ENCODE measurements at places on chromosomes 7 and 10.
A peak's percentile ranks its signal among the peaks of the same experiment; 100 is the strongest.

GRCh38 chr10:62818426-62819011 is 2.4 kb upstream of the EGR2 start:
- no peak for DNase-seq

- DNase-seq, result no peak
Observed at GRCh38 chr10:12594448-12594944, 245.1 kb downstream of the CAMK1D start.

- no peak for DNase-seq
Observed at GRCh38 chr7:75639071-75639885, 99.5 kb downstream of the HIP1 start.

- no peak for DNase-seq
Observed at GRCh38 chr7:112084520-112084971, 121.7 kb downstream of the DOCK4 start.

DNA sequence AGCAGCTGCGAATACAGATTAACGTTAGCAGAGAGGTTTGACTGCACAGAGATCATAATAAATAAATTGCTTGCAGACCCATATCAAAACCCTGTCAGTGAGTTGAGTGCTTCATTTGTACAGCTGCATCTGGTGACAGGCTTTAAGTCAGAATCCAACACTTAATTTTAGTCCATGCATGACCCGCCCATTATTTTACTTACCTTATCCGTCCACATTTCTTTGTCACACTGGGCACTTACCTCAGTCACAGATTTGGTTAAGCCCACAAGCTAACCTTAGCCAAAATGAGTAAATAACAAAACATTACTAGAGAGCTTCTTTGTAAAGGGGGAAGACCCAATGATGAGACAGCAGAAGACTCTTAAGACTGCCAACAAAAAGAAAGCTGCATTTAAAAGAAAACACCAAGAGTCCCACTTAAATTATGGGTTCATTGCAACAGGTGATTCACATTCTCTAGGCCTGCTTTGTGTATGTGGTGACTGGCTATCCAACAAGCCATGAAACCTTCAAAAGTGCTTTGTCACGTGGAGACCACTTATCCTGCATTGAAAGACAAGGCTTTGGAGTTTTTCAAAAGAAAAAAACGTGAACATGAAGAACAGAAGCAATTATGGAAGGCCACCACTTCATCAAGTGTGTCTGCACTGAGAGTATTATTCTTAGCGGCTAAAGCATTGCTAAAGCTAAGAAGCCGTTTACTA is 32.2 kb downstream of the PHTF2 start:
- DNase-seq, result no peak

DNA sequence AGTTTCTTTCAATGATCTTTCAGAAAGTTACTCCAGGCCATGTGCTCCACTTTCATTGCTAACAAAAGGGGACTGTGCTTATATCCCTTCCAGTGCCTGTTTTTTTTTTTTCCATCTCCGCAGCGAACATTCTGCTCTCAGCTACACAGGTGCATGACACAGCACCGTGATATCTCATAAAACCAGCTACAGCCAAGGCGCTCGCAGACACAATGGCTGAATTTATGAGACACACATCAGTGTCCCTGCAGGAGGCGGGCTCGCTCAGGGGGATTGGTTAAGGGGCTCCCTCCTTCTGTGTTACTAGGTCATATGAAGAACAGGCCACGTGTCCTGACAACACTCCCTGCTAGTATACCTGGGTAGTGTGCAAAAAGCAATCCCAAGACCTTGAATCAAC is 245.5 kb downstream of the SKAP2 start:
- no peak for DNase-seq

- DNase-seq, result no peak
Observed at GRCh38 chr7:97842006-97842405, 30.2 kb downstream of the ASNS start.

DNA sequence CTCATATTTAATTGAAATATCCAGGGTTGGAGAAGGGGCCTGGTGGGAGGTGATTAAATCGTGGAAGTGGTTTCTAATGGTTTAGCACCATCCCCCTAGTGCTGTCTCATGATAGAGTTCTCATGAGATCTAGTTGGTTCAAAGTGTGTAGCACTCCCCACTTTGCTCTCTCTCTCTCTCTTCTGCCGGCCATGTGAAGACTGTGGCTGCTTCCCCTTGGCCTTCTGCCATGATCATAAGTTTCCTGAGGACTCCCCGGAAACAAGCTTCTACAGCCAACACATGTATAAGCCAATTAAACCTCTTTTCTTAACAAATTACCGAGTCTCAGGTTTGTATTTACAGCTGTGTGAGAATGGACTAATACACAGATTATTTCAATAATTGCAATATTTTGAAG is 305.8 kb upstream of the KCND2 start:
- no peak for DNase-seq

DNA sequence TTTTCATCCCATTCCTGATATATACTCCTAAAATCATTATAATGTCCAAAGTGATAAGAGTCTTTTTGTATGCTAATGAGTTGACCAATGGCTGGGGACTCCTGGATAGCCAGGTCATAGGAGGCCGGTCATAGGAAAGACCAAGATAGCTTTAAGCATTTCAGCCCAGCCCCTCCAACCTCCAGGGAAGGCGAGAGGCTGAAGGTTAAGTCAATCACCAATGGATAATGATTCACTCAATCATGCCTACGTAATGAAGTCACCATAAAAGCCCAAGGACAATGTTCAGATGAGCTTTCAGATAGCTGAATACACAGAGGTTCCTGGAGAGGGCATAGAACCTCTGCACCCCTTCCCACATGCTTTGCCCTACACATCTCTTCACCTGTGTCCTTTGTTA is 75.7 kb downstream of the VWDE start:
- no peak for DNase-seq

- DNase-seq, result no peak
Observed at GRCh38 chr7:110375068-110375467, 715.9 kb upstream of the LRRN3 start.

- peak; percentile 74 for DNase-seq
Observed at GRCh38 chr10:110226543-110226925, 19.1 kb downstream of the MXI1 start.

DNA sequence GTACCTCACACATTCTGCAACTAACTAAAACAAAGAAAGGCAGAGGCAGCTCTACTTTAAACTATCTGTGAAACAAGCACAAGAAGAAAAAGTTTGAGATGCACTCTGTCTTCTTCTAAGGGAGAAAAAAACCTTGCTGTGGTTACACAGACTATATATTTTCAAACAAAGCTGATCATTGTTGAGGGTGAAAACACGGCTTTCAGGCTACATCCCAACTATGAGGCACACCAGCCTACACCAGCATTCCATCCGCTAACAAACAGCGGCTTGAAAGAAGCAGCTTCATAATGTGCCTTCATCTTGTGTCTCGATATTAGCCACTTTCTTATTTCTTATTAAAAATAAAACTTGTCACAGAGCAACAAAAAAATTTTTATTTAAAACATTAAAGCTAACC is 79.1 kb downstream of the USP6NL start:
- no peak for DNase-seq

GRCh38 chr7:102302025-102302424 is 15.4 kb downstream of the SH2B2 start:
- no peak for DNase-seq

GRCh38 chr7:2805213-2805944 is 38.7 kb downstream of the GNA12 start:
- no peak for DNase-seq

GRCh38 chr7:90488220-90488619 is 18.8 kb downstream of the PTTG1IP2 start:
- no peak for DNase-seq

DNA sequence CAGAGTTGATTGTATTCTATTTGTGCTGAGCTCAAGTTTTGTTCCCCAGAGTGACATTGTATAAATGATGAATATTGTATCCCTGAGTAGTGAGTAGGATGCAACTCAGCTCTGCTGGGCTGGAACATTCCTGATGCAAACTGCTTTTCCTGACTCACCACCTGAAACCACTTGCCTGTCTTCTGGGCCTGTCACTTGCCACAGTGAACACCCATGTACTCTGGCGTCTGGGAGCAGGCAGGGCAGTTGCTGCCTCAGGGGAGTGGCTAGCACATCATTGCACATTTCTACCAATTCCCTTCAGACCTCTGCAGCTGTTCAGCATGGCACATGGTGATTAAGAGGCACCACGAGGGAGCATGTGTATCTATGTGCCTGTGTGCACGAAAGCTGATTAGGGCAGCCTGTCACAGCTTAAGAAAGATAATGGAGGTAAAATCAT is 157.3 kb downstream of the SND1 start:
- no peak for DNase-seq

GRCh38 chr10:31886885-31887284 is 41.7 kb downstream of the ARHGAP12 start:
- no peak for DNase-seq

DNA sequence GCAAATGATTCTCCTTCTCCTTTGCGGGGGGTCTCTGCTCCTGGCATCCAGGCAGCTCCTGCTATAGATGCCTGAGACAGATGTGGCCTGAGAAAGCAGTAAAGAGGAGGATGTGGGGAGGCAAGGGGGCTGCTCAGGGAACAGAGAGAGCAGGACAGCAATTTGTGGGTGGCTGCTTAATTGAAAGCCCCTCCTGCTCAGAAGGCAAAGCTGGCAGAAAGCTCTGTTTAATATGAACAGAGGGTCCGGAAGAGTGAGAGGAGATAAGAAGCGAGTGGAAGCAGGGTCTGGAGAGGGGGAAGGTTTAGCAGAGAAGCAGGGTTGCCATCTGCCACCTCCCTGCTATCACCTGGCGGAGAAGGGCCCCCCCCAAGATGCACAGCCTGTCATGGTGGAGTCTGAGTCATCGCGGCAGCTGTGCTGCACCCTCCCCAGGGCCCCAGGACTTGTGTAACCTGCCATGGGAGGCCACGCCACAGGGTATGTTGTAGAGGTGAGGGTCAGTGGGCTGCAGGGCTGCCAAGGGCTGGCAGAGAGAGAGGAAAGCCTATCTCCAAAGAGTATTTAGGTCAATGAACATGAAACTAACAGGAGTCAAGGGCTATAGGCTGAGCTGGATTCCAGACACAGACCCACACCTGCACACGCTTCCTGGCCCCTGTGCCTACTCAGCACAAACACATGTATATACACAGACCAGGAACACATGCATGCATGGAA is 1109.8 kb upstream of the AUTS2 start:
- no peak for DNase-seq

GRCh38 chr10:110664483-110665420 is 20.6 kb downstream of the RBM20 start:
- DNase-seq, result no peak

- DNase-seq, result no peak
Observed at GRCh38 chr7:37853468-37853867, 5.1 kb downstream of the NME8 start.

DNA sequence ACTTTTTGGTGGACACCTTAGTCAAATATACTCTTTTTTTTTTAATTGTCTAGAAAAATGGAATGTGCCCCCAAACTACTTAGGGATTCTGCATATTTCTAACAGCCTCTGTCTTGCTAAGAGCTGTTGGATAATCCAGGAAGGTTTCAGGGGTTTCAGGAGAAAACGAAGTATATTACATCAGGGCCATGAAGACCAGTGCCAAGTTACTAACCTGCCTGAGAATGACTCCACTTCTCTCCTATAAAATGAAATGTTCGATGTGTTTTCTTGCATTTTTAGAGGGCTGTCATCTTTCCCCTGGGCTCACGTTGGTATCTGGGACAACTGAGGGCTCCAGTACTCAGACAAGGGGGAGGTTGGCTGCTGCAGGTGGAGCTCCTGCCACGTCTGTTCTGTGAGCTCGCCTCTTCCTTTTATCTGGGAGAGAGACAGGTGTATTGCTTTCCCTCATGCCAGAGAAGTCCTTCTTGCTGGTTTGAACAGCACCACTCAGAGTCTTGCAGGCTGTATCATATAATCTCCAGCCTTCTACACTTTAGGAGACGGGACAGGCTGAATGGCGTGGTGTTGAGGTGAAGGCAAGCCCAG is 71.3 kb downstream of the CAMK1D start:
- DNase-seq, result no peak

- no peak for DNase-seq
Observed at GRCh38 chr10:80457554-80458262, 3.6 kb downstream of the TSPAN14 start.

DNA sequence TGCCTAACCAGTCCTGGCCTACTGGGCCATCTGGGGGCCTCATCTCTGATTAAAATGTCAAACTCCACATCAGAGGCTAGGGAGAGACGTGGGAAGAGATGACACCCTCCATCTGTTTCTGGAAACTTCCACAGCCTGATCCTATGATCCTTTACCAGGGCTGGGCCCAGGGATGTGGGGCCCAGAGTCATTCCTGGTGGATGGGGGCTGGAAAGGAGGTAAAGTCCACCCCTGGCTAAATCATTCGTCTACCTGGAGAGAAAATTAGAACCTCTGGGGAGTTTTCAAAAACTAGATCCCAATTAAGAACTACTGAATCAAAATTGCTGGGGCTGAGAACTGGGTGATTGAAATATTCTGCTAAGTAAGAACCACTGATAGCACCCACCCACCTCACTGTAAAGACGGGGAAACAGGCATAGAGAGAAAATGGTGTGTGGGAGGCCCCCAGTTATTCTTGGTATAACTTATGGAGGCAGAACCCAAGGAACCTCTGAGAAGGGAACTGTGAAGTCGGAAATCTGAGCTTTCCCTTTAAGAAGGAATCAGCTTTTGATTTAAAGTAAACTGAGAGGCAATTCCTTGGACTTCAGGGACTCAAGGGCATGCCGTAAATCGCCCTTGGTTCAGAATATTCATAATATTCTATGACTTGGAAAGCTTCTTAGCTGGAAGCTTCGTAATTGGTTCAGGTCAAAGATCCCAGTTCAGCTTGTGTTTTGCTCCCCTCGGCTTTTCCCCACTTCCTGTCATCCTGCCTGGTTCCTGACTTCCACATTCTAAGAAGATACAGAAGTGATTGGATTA is 53.1 kb downstream of the PRKAG2 start:
- DNase-seq, result no peak

- no peak for DNase-seq
Observed at GRCh38 chr10:91194497-91195179, 25.8 kb upstream of the PCGF5 start.

DNA sequence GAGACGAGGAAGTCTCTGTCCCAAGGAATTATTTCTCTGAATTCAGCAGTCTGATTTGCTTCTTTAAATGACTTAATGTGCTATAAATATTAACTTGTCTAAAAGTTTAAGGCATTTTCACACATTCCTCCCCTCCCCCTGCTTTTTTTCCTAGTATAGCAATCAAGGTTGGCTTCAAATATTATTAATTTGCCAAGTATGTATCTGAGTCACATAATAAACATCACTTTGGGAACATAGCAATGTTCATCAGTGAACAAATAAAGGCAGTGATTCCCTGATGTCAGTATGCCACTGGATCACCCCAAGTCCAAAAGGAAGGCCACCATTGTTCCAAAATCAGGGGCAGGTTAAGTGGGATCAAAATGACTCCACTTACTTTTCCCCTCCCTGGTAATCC is 40.5 kb downstream of the PDE6C start:
- DNase-seq, result no peak

DNA sequence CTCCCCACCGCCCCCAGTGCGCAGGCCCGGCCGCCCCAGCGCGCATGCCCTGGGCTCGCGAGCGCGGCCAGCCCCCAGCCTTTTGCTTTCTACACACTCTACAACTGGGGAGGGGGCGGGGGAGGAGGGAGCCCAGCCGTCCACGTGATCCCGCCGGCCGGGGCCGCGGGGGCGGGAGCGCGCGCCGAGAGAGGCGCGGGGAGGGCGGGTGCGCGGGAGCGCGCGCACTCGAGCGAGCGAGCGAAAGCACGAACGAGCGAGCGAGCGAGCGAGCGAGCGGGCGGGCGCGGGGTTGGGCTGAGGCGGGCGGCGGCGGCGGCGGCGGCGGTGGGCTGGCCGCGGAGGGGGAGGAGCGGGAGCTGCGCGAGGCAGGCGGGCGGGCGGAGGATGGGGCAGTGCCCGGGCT is at the start of gene AUTS2:
Gene AUTS2 (plus strand): TSS at position 395 of the 406 bp plus-strand sequence. CDS start 1,179 bp downstream, outside the sequence.
- DNase-seq, result no peak

GRCh38 chr7:70694971-70695794 is 436.8 kb upstream of the GALNT17 start:
- DNase-seq, result no peak

Data from stimulated activated CD8-positive, alpha-beta memory T cell treated with anti-CD3 and anti-CD28 coated beads, Interleukin-7, amount 100 ng/mL, for 1 hour (primary cell).